ENCODE measurements at places on chromosomes 2 and 18. TPM values are rescaled to one million over a fixed set of nuclear protein-coding genes. Genes with fewer than 3 reads are reported as not detected.
A peak's percentile ranks its signal among the peaks of the same experiment; 100 is the strongest.

DNA sequence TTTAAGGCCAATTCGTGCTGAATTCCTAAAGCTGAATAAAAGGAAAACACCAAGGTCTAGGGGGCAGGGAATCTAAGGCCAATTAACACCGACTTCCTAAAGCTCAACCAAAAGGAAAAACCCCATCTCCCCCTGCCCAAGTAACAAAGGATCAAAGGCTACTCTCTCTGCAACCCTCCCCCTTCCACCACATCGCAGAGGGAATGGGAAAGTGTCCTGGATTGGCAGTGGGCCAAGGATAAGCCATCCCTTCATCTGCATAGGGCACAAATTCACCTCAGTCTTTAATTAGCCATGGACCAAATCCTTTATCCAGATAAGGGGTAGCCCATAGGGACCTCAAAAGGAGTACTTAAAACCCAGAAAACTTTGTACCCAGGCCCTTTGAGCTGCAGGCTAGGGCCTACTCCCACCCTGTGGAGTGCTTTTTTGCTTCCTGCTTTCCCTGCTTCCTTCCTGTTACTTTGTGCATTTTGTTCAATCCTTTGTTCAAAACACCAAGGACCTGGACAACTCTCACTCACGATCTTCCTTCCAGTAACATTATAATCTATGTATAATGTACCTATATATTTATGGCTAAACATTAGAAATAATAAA, 2119.8 kb upstream of the CELF4 start:
- no peak overlapping the region for H3K27ac ChIP-seq
- DNase-seq = no peak
- H3K36me3 ChIP-seq = no peaks in the 10 kb centered on the region
- no peaks in the 10 kb centered on the region for H3K4me1 ChIP-seq
- H3K4me3 ChIP-seq = no peak overlapping the region
- H3K27me3 ChIP-seq = no peaks in the 10 kb centered on the region

GRCh38 chr2:112958428-112959108, 19.2 kb upstream of the IL36G start:
- no peaks in the 10 kb centered on the region for H3K4me1 ChIP-seq
- H3K27ac ChIP-seq = no peak overlapping the region
- no peak for DNase-seq

DNA sequence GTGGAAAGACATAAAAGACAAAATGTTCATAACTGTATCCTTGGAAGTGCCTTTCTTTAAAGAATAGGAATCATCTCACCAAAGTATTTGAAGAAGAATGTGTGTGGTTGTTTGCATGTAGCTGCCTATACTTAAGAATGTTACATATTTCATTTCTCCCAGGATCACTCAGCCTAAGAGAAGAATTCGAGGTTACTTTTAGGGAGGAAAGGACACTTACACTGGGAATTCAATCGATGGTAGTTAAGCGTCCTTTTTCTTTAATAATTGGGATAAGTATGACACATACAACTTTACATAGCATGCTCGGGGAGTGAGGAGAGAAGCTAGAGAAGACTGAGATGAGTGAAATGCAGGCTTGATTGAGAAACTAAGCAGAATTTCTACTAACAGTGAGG, 22.0 kb upstream of the CYP1B1 start:
- H3K4me1 ChIP-seq = peaks cover 18% of the 10 kb centered on the region
- peaks cover 12% of the 10 kb centered on the region for H3K36me3 ChIP-seq
- peaks cover 86% of the 10 kb centered on the region for H3K27me3 ChIP-seq
- no peak overlapping the region for H3K27ac ChIP-seq

- H3K4me1 ChIP-seq = peaks cover 9% of the 10 kb centered on the region
- H3K27me3 ChIP-seq = no peaks in the 10 kb centered on the region
- no peak for DNase-seq
- no peaks in the 10 kb centered on the region for H3K36me3 ChIP-seq
- no peak overlapping the region for H3K27ac ChIP-seq
These were observed 8.6 kb upstream of the TMEM214 start for GRCh38 chr2:27024188-27024587.

- DNase-seq = no peak
- peaks cover 32% of the 10 kb centered on the region for H3K4me1 ChIP-seq
- H3K27ac ChIP-seq = no peak overlapping the region
These were observed 1.7 kb downstream of the TMEM18 start for GRCh38 chr2:675460-675859.

SFT2D3 gene
- 6.0 TPM for total RNA-seq

CTLA4 gene
- total RNA-seq = 109 TPM

DNA sequence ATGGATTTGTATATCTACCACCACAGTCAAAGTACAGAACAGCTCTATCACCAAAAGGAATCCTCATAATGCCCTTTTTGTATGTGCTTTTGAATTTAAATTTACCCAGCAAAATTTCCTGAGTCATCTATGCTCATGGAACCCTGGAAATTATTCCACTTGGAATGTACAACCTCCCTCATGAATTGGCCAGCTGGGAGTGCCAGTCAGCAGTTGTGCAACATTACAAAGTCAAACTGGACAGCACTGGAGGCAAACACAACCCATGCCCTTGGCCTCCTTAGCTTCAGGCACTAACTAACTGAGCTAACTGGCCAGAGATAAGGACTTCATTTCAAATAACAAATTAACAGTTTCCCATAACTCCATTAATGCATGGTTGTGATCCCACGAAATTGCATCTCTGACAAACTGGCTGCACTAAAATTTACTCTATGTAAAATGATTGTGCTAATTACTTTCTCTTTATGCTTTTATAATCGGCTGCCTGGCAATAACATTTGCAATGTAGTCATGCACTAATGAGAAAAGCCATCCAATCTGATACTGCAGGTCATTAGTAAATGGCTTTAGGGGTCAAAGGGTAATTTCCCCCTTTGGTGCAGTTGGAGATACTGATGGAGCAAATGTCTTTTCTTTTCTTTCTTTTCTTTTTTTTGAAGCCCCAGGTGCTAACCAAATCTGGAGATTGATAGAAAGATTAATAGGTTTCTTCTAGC, 270.5 kb downstream of the ACTR3 start:
- peaks cover 4% of the 10 kb centered on the region for H3K4me1 ChIP-seq
- no peak overlapping the region for H3K27ac ChIP-seq

- H3K27ac ChIP-seq = peak overlapping the region; percentile 34
- H3K36me3 ChIP-seq = no peaks in the 10 kb centered on the region
- peak overlapping the region; percentile 7 for H3K4me3 ChIP-seq
- no peak for DNase-seq
These were observed 6.9 kb downstream of the PRKD3 start for GRCh38 chr2:37317746-37318145.

ARHGEF4 gene
- 0.77 TPM for total RNA-seq

CHRNG gene
- not detected for total RNA-seq

DNA sequence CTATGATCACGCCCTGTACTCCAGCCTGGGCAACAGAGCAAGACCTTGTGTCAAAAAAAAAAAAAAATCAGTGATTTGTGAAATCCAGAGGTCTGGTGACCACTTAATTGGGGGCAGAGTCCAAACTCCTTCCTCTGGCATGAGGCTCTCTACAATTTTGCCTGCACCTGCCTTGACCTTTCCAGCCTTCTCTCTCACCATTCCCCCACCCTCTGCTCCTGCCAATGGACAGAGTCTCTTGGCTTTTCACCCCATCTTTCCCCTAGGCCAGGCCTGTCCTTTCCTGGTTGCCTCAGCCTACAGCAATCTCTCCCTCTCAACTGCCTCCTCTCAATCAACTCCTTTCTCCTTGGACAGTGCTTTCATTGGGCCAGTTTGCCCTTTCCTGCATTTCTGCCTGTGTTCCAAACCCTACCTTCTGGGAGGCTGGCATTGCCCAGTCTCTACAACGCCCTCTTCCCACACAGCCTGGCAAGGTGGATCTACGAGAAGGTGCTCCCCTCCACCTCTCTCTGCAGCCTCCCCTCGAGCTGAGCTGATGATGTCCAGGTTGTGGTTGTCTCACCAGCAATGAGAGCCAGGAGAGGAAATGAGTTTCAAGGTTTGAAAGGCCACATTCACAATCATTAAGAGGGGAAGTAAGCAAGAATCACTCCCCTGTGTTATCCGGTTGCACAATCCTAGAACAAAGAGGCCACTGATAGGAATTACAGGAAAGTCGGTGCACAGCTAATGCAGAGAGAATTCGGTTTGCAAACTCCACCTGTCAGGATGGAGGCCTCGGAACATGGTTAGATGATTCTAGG, 39.5 kb upstream of the NPAS2 start:
- no peak for DNase-seq
- H3K36me3 ChIP-seq = no peaks in the 10 kb centered on the region
- H3K27me3 ChIP-seq = peaks cover 9% of the 10 kb centered on the region
- H3K4me1 ChIP-seq = peaks cover 4% of the 10 kb centered on the region

- peaks cover under 1% of the 10 kb centered on the region for H3K36me3 ChIP-seq
- no peaks in the 10 kb centered on the region for H3K4me1 ChIP-seq
- peaks cover 53% of the 10 kb centered on the region for H3K27me3 ChIP-seq
These were observed 952 bp upstream of the UGT1A6 start for GRCh38 chr2:233691443-233692433.

GORASP2 gene
- 80.5 TPM for total RNA-seq

- H3K4me1 ChIP-seq = peaks cover 14% of the 10 kb centered on the region
- DNase-seq = no peak
- H3K27me3 ChIP-seq = peaks cover 25% of the 10 kb centered on the region
- H3K36me3 ChIP-seq = peaks cover 2% of the 10 kb centered on the region
- no peak overlapping the region for H3K27ac ChIP-seq
These were observed 4.6 kb downstream of the CD8A start for GRCh38 chr2:86786001-86786536.

GRCh38 chr2:170394641-170395387, 216.9 kb downstream of the MYO3B start:
- DNase-seq = no peak
- no peak overlapping the region for H3K27ac ChIP-seq
- peaks cover 61% of the 10 kb centered on the region for H3K27me3 ChIP-seq
- H3K4me1 ChIP-seq = peaks cover 2% of the 10 kb centered on the region
- H3K4me3 ChIP-seq = no peak overlapping the region

SERPINB4 gene
- total RNA-seq = not detected

- H3K27ac ChIP-seq = no peak overlapping the region
- H3K4me3 ChIP-seq = no peak overlapping the region
- H3K36me3 ChIP-seq = no peaks in the 10 kb centered on the region
These were observed 123.3 kb downstream of the CCBE1 start for GRCh38 chr18:59573962-59574361.

CDH19 gene
- total RNA-seq = not detected

DNA sequence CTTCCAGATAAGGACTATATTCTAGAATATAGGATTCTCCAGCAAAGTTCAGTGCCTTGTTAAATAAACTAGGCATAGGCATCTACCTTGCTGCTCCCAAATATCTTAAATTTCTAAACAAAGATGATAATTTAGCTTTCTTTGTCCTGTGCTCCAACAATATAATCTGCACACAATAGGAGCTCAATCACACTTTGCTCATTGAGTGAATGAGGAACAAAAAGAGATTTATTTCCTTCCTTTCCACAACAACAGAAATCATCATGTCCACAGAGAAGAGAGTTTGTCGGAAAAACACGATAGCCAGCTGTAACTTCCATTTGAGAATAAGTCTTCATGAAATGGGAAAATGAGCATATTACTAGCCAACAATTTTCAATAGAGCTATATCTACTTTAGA, 256.7 kb downstream of the TCF4 start:
- H3K36me3 ChIP-seq = no peaks in the 10 kb centered on the region
- H3K27me3 ChIP-seq = no peaks in the 10 kb centered on the region
- no peaks in the 10 kb centered on the region for H3K4me1 ChIP-seq
- no peak for DNase-seq

CDK5R2 gene
- total RNA-seq = not detected

Data from T-helper 17 cell (primary cell).